ENCODE measurements at places on chromosomes 6 and 20.

DNA sequence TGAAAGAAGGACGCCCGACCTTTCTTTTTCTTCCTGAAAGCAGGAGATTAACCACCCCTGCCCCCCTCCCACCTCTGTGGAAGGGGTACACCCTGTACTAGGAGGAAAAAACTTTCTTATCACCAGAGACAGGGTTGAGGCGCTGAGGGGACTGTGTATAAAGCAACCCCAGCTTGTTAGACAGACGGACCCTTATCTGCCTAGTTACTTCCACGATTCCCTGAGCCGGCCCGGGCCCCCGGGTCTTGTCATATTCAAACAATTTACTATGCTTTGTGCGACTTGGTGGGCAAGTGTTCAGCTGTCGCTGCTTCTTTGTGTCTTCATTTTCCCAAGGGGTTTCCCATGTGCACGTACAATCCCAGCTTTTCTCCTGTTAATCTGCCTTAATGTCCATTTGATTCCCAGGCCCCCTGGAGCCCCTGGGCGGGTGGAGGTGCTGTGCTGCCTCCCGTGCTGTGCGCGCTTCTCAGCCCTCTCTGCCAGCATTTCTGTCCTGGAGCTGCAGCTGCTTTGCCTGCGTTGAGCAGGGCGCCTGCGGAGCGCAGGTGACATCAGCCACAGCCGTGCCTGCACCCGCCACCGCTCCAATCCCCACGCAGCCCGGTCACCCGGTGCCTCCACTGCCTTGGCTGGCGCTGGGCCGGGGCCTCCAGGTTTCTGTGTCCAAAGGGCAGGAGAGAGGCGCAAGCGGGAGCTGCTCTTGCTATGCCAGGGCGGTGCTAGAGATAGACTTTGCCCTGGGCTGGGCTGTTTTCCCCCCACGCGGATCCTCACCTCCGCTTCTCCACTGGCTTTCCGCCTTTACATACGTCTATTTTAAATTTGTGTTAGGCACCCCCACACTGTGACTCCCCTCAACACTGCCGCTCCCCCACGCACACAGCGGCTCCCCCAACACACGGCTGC lies 96.2 kb downstream of the TTLL2 start:
- no peak for DNase-seq

GRCh38 chr20:63500902-63501817 lies 2.3 kb upstream of the EEF1A2 start:
- DNase-seq: no peak

DNA sequence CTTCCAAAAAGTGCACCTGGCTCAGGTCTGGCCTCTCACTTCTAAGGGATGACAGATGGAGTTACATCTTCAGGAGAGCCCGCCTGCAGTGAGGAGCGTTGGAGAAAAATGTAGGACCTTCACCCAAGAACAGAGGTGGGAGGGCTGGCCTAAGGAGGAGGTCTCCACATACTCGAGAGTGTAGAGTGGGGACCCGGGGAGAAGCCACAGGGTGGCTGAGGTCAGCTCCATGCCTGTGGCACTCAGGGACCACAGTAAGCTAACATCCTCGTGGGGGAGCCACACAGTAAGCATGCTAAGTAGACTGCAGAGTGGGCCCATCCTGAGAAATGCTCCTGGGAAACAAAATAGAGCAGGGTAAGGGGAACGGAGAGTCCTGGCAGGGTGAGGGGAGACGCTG lies 24.0 kb downstream of the AAR2 start:
- DNase-seq: no peak

GRCh38 chr6:29520232-29520631 lies 32.5 kb upstream of the MAS1L start:
- no peak for DNase-seq

DNA sequence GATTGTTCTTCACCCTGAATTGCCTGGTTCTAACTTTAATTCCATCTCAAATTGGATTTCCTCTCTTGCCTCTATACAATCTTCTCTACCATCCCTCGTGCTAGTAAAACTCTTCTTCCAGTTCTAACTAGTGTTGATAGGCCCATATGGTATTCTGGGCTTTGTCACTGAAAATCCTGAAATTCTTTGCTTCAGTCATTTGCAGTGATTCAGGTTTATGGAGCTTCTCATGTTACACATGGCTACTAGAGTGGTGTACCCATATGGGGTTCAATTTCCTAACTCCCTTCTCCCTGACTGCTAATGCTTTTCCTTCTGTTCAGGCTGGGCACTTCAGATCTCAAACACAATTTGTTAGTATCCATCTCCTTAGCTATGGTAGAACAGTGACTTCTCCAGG lies 956.6 kb downstream of the KIF16B start:
- DNase-seq: no peak

- DNase-seq: no peak
Observed at GRCh38 chr20:43833511-43834395, 80.9 kb upstream of the TOX2 start.

DNA sequence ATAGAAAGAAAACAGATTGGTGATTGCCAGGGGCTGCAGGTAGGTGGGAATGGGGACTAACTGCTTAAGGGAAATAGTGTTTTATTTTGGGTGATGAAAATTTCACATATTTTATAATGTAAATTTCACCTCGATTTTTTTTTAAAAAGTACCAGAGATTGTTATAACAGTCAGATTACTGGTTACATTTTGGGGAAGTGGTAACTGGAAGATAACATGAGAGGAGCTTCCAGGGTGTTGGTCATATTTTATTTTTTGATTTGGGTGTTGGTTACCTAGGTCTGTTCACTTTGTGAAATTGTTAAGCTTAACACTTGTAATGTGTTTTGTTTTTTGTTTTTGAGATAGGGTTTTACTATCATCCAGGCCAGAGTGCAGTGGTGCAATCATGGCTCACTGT lies 17.2 kb upstream of the CRIP3 start:
- no peak for DNase-seq

GRCh38 chr6:38503032-38503773 lies 136.5 kb downstream of the BTBD9 start:
- DNase-seq: no peak

- peak; percentile 35 for DNase-seq
Observed at GRCh38 chr6:139373154-139373927, 1.1 kb downstream of the CITED2 start.

DNA sequence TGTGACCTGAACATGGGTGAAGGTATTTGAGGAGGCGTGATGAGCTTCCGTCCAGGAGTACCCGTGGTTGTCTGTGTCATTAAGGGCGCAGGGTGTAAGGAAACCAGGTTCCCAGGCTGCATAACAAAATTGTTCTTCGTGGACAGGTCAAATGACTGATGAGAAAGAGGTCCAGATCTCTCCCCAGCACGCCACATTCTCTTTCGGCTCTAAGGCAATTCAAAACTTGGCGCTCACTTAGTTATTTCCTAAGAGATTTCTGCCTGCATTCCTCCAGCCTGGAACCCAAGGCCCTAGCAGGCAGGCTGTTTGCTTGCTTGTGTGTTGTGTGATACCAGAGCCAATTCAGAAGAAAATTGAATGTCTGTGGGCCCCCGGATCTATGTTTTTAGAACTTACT lies 139.9 kb downstream of the AGPAT4 start:
- DNase-seq: no peak

GRCh38 chr20:3842348-3842930 lies 4.2 kb upstream of the MAVS start:
- no peak for DNase-seq

DNA sequence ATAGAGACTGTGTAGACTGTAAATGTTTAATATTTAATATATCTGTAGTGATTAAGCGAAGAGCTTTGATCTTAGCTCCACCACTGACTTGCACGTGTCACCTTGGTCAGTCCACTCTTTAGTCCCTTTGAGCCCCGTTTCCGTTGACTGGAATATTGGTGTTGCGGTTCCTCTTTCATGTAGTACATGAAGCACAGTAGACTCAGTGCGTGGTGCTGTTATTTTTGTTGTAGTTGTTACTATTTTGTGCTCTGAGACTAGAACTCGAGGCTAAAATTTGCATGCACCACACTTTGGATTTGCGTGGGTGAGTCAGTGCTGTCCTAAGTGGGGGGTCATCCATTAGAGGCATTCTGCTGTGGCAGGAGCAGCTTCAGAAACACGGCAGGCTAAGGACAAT lies 291.4 kb downstream of the QKI start:
- DNase-seq: no peak

Measured in activated naive CD8-positive, alpha-beta T cell treated with anti-CD3 and anti-CD28 coated beads, Interleukin-2, amount 50 U/mL, for 16 hours (primary cell).